T-cell (primary cell): ENCODE measurements at places on chromosomes 6 and 20. TPM values are rescaled to one million over a fixed set of nuclear protein-coding genes. Genes with fewer than 3 reads are reported as not detected.

HLA-DOA gene
- total RNA-seq: 6.1 TPM

BICRAL gene
- 34.9 TPM for total RNA-seq

GRCh38 chr20:61812121-61812844, 253.4 kb downstream of the TAF4 start:
- DNase-seq: no peak

GRCh38 chr20:38836991-38837390, 31.5 kb downstream of the PPP1R16B start:
- DNase-seq: no peak

- DNase-seq: no peak
Measured at GRCh38 chr20:4585104-4585753, 136.5 kb upstream of the PRND start.

DNA sequence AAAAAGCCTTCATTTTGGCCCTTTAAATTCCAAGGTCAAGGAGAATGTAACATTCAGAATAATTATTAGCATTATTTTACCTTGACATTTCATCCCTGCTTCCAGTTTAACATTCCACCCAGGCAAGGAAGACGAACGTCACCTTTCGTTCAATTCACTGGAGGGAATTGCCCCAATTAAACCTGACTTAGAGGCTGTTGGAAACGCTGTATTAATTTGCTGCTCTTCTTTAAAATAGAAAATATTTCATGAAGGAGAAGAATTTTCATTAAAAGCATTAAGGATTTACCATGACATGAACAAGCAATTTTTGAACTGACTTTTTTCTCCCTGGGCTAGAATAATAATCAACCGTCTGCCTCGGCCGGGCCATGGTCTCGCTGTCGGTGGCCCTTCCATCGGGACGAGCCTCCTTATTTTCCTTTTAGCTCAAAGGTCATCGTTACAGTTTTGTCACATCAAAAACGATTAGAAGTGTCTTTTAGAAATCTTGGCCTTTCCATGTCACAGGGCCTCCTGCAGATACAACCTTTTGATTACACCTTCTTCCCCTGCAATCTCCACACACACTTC, 282.9 kb upstream of the SOX4 start:
- no peak for DNase-seq

DNA sequence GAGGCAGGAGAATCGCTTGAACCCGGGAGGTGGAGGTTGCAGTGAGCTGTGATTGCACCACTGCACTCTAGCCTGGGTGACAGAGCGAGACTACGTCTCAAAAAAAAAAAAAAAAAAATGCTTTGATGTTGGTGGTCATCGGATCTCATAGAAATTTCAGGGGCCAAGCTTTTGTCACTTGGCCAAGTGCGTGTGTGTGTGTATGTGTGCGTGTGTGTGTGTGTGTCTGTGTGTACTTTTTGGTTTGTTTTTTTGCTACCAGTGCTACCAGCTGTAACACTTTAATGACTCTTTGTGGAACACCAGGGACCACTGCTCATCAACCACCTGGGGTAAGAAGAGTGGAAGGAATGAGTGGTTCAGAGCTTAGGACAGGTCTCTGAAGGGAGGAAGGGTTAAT, 49.7 kb downstream of the TRAF3IP2 start:
- DNase-seq: no peak

DNA sequence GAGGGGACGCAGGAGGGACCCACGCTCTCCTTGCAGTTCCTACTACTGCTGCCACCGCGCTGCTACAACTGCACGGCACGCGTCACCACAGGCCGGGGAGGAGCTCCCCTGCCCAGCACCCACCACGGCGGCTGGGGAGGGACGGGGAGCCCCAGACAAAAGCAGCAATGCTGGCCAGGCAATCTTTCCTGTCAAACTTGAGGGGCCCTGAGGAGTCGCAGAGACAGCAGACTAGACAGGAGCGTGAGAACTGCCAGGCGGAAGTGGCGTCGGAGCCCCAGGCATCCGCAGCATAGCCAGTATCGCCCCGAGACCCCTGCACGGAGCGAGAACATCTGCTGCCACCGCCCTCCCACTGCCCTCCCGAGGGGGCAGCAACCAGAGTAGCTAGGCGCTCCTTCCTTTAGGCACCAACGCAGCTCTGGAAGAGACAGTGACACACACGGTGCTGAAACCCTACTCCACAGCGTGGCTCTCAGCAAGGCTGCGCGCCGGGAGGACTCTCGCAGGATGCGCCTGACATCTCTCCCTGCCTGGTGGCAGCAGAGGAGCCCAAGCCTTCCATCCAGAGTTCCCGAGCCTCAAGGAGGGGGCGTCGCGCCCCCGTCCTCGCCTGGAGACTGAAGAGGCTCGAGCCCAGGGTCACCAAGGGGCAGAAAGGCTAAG, 2.2 kb downstream of the TAF4 start:
- no peak for DNase-seq

DNA sequence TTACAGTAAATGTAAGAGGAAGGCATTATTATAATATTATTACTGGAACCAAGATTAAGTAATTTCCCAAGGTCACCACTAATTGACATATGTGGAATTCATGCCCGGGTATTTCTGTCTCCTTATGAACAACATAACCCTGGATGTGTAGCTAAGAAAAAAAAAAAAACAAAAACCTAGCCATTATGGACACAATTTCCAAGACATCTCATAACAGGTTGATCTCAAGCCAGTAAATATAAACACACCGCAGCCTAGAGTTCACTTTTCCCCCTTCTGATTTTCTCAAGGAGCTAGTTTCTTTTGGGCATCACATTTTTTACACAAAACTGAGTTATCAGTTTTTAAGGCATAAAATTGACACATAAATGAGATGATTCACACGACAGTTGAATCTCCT, 306.5 kb upstream of the RSPO3 start:
- no peak for DNase-seq

- DNase-seq: no peak
Measured at GRCh38 chr20:38402816-38403215, 32.3 kb downstream of the SNHG17 start.

DNA sequence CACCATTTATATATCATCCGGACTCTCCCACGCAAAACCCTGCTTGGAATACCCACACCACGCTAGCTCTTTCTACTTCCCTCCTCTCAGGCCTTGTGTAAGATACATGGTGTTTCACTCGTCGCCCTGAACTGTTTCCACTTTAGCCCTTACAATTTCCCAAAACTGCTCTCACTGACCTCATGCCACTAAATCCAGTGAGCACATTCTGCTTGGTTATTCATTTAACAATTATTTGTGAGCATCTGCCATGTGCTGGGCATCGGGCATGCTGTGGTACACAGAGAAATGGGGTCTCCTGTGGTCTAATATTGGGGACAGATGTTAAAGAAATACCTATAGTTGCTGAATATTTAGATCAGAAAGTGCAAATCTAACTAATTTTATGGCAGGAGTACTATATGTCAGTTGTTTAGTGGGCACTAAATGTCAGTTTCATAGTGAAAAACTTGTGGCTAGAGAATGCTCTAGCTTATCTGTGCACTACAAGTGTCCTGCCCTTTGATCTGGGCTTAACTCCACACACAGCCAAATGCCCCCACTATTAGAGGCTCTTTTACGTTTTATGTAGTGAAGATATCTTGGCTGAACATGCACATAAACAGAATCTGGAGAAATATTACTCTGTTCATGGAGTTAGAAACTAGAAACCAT, 41.0 kb downstream of the PLEKHG1 start:
- DNase-seq: no peak

- no peak for DNase-seq
Measured at GRCh38 chr6:44956396-44956795, 371.7 kb upstream of the RUNX2 start.

DNA sequence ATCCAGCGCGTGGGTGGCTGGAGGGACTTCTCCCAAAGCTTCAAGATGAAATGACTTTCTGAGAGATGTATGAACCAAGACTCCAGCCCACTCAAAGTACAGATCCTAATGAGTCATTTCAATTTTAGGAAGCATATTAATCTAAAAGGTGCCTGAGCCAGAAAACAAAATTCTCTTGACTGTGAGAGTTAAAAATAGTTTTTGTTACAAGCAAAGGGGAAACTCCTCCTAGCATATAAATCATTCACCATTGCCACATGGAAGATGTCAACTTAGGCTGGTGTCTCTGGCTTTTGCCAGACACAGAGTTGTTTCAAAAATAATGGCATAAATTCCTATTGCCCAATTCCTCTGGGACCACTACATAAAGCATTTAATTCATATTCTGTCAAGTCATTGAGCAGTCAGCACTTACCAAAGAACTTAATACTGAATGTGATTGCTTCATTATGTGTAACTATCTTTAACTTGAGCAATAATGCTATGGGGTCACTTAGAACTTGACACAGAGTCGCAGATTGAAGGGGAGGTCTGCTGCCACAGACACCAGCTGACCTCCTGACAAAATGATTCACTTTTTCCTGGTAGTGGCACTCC, 280.6 kb downstream of the SLC35F1 start:
- no peak for DNase-seq

DNA sequence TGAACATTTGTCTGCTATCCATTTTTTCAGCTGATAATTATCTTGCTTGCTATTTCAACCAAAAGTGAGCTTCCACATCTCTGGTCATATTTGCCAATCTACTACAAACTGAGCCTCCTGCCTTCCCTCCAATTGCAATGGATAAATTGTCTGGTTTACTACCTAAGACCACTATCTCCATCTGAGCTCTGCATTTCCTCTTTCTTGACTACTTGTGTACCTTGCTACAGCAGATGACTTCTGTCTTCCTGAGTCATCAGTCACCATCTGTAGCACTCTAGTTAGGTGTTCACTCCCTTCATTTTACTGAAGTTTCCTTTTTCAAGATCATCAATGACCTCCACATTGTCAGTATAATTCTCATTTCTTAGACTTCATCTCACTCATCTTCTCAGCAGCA, 33.5 kb upstream of the PHIP start:
- no peak for DNase-seq
